Karpas-422 (cell line): ENCODE measurements at places on chromosomes 5 and 9. TPM values are rescaled to one million over a fixed set of nuclear protein-coding genes. Genes with fewer than 3 reads are reported as not detected.

- no peaks in the 10 kb centered on the region for H3K36me3 ChIP-seq
- no peaks in the 10 kb centered on the region for H3K4me1 ChIP-seq
- no peak for DNase-seq
- no peak within 1 kb of the TSS for H3K4me3 ChIP-seq
Measured at GRCh38 chr9:6645355-6646292, at the start of gene GLDC. Gene GLDC (minus strand): TSS chr9:6645729. CDS start chr9:6645499, 230 bp downstream.

Gene PCDHGA9
- total RNA-seq: 13.0 and 15.7 TPM in 2 replicates

- no peak overlapping the region for H3K27ac ChIP-seq
- no peak overlapping the region for H3K4me3 ChIP-seq
- H3K36me3 ChIP-seq: no peaks in the 10 kb centered on the region
- peaks cover 4% of the 10 kb centered on the region for H3K4me1 ChIP-seq
- no peaks in the 10 kb centered on the region for H3K27me3 ChIP-seq
- DNase-seq: no peak
Measured at GRCh38 chr9:33146298-33146697, 20.8 kb downstream of the B4GALT1 start.

GRCh38 chr9:37386988-37387387 lies 35.5 kb upstream of the GRHPR start:
- H3K36me3 ChIP-seq: peaks cover 3% of the 10 kb centered on the region; the same call in 1 of the 2 replicates
- DNase-seq: peak; percentile 72
- peaks cover 69% of the 10 kb centered on the region for H3K4me1 ChIP-seq
- H3K27ac ChIP-seq: 0 out of 2 replicates have a peak overlapping the region, but pooled peaks have one; percentile 16
- H3K4me3 ChIP-seq: no peak overlapping the region

DNA sequence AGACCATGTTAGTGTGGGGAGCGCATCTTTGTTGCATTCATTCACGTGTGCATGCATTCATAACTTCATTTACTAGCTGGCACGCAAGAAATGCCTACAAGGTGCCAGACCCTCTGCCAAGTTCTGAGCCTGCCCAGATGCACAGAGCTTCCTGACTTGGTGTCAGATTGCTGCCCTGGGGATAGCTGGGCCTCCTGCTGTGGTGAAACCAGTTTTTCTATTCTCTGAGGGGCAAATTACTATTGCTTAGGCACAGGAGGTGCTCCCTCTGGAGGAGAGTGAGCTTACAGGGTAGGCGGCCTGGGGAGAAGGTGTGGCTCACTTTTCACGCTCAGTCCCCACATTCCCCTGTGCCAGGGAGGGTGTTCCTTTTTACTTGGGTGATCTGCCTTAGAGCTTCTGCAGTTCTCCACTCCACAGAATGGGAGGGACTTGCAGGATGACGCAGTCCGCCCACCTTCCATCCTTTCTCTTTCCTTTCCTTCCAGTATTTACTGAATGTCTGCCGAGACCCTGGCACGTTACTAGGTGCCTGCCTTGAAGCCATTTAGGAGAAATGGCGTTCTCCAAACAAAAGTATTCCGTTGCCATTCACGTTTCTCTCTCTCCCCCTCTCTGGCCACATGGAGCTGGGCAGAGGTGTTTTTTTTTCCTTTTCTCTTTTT lies 27.9 kb upstream of the CTNNA1 start:
- peaks cover 11% of the 10 kb centered on the region for H3K4me1 ChIP-seq
- H3K27ac ChIP-seq: no peak overlapping the region
- no peaks in the 10 kb centered on the region for H3K36me3 ChIP-seq
- peak; percentile 81 for DNase-seq
- H3K27me3 ChIP-seq: no peaks in the 10 kb centered on the region; the same call in 1 of the 2 replicates

Gene FBXW5
- total RNA-seq: 37.3 and 103 TPM in 2 replicates

DNA sequence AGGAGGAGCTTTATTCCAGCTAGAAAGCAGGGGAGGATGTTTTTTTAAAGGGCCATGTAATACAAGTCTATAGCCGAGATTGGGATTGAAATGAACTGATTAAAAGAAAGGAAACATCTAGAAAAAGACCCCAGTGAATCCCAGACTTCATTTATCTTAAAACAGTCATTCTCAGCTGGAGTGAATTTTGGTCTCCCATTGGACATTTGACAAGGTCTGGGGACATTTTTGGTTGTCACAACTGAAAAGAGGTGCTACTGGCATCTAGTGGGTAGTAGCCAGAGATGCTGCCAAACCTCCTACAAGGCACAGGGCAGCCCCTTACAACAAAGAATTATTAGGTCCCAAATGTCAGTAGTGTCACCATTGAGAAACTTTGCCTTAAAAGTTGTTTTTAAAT lies 16.3 kb upstream of the SPINK4 start:
- no peaks in the 10 kb centered on the region for H3K36me3 ChIP-seq
- no peaks in the 10 kb centered on the region for H3K27me3 ChIP-seq
- no peak overlapping the region for H3K4me3 ChIP-seq
- no peak for DNase-seq

Gene ANKRD33B
- total RNA-seq: 0.48 and 0.90 TPM in 2 replicates

- H3K4me1 ChIP-seq: no peaks in the 10 kb centered on the region
- no peak overlapping the region for H3K4me3 ChIP-seq
- H3K36me3 ChIP-seq: no peaks in the 10 kb centered on the region
- no peak overlapping the region for H3K27ac ChIP-seq
- H3K27me3 ChIP-seq: no peaks in the 10 kb centered on the region
Measured at GRCh38 chr9:29796291-29796952, 2223.1 kb upstream of the C9orf72 start.

Gene LCN1
- total RNA-seq: not detected in 2 replicates

- no peaks in the 10 kb centered on the region for H3K27me3 ChIP-seq
- DNase-seq: no peak
- no peaks in the 10 kb centered on the region for H3K4me1 ChIP-seq
- H3K27ac ChIP-seq: no peak overlapping the region
- no peak overlapping the region for H3K4me3 ChIP-seq
Measured at GRCh38 chr9:130189840-130190239, 17.6 kb downstream of the NCS1 start.

Gene MLANA
- total RNA-seq: not detected in 2 replicates

- H3K27me3 ChIP-seq: no peaks in the 10 kb centered on the region
- DNase-seq: no peak
- no peak overlapping the region for H3K4me3 ChIP-seq
- H3K4me1 ChIP-seq: no peaks in the 10 kb centered on the region
Measured at GRCh38 chr5:104526866-104527265, 964.3 kb upstream of the NUDT12 start.

DNA sequence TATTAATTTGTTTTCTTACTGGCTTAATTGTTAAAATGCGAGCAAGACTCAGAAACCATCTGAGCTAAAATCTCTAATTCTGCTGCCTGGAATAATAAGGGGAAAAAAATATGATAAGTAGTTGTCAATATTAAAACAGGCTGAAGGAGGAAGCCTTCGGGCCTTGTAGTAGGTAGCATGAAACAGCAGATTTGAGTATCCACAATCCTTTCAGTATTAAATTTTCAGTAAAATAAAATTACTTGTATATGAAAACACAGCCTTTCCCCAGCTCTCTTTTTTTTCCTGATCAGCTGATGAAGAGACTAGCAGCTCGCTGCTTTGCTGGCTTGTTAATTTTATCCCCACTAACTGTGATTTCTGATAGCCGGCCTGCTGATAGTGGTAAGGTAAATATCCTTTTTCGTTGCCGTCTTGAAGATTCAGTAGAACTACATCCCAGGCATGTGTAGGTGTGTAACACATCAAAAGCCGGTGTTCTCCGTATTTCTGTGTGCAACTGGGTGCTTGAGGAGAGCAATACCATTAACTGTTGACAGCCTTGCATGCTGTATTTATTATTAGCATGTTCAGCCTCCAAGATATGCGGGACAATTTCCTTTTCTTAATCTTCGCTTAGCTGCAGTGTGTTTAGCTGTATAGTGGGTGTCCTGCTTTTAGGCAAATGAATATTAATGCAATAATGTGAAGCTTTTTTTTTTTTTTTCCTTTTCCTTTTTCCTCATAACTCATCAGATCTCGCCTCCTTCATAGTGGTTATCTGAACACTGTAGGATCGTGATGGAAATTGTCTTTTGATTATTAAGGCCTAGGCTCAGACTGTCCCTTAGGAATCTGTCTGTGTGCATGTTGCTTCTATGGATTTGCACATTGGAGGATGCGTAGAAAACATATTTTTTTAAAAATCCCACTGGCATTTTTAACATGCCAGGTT lies 144.6 kb downstream of the SMARCA2 start:
- H3K4me1 ChIP-seq: peaks cover 74% of the 10 kb centered on the region
- H3K27me3 ChIP-seq: no peaks in the 10 kb centered on the region
- DNase-seq: peak; percentile 71
- no peaks in the 10 kb centered on the region; the same call in 1 of the 2 replicates for H3K36me3 ChIP-seq

DNA sequence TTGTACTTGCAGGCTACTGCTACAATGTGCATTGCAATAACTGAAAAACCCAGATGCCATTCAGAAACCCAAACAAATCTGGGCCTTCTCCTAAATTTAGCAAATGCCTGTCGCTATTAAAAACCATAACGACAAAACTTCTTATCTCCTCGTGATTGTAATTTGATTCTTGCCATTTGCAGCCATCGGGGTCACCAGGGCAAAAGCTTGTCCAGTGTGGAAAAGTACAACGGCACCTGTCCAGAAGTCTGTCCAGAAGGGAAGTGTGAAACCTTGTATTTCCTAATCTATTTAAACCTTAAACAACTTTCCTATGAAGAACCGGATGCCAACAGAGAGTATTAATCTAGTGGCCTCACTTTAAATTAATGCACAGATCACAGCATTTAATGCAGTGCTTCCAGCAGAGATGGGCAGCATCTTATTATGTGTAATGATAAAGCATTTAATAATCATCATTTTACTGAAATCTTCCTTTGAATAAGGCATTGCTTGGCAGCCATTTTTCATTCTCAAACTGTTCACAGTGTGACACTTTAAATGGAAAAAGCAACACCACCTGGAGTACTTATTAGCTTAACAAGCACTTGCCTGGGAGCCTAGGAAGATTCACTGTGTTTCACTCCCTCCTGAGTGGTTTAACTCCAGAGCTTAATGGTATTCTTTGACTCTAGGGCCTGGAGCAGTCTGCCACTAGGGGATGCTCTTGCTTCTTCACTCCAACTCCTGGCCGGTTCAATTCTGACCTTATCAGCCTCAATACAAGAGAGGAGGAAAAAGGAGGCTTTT lies 4.9 kb upstream of the C7 start:
- no peak overlapping the region for H3K27ac ChIP-seq
- no peaks in the 10 kb centered on the region for H3K4me1 ChIP-seq
- peak; percentile 84 for DNase-seq
- no peaks in the 10 kb centered on the region for H3K27me3 ChIP-seq

DNA sequence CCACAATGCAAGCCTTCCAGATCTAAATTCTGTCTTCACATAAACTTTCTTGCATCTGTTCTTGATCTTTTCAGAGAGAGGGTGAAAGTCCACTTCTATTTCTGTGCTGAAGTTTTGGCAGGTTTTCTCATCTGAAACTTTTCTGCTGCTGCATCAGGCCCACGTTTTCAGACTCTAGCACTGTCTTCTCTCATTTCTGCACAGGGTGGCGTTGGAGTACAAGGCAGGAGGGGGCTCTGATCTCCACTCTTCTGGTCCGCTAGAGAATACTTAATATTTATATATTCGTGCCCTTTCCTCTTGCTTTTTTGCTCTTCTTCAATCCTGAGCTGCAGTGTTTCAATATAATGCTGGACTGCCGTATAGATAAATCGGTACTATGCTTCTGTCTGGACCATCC lies 204.0 kb upstream of the PRDM9 start:
- no peaks in the 10 kb centered on the region for H3K4me1 ChIP-seq
- H3K36me3 ChIP-seq: no peaks in the 10 kb centered on the region
- H3K27ac ChIP-seq: no peak overlapping the region

- H3K4me3 ChIP-seq: no peak overlapping the region
- H3K4me1 ChIP-seq: no peaks in the 10 kb centered on the region
- no peak overlapping the region for H3K27ac ChIP-seq
- H3K36me3 ChIP-seq: no peaks in the 10 kb centered on the region
Measured at GRCh38 chr9:85501456-85501855, 240.3 kb downstream of the AGTPBP1 start.

Gene TMEM38B
- 134 and 164 TPM in 2 replicates for total RNA-seq
